Left renal cortex interstitium (tissue), 4 donors: ENCODE measurements at places on chromosomes 6 and 20. TPM values are rescaled to one million over a fixed set of nuclear protein-coding genes. Genes with fewer than 3 reads are reported as not detected.

The LHFPL5 gene
- not detected for polyA plus RNA-seq

The WFDC5 gene
- polyA plus RNA-seq = not detected

The GNMT gene
- polyA plus RNA-seq = 0.79 TPM

The PSORS1C1 gene
- 0.21 TPM for polyA plus RNA-seq

The FNDC1 gene
- 9.2 TPM for polyA plus RNA-seq
